ENCODE measurements at places on chromosomes 6 and 20.

- DNase-seq, result no peak
These were observed 3.6 kb downstream of the PAK5 start for GRCh38 chr20:9835302-9835701.

- no peak for DNase-seq
These were observed 6.0 kb downstream of the LAMA5 start for GRCh38 chr20:62360854-62361798.

DNA sequence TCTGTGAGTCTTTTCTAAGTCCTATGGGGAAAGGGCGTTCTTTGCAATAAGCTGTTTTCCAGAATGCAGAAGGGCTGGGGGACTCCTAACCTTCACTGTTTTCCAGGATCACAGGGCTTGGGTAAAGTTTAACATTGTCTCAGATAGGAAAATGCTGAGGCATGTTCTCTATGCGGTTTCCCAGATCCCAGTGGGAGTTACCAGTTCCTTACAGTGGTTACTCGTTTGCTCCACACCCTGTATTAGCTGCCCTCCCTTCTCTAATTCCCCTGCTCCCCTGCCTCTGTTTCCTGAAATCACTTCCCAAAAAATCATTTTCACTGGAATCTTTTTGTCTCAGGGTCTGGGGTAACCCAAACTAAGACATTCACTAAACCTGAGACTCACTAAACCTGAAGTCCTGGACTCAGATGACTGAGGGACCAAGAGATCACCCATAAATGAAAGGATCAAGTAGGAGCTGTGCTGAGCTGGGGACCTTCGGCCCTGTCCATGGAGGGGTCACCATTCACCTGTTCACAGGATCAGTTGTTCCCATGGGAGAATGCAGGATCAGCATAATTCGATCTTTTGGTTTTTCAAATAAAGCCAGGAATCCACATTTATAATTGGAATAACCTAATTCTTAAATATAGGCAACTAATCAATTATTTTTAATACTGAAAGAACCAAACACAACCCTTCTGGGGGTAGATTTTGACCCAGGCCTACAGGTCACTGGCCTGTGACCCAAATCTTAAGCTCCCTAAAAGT, 76.2 kb downstream of the ISM1 start:
- DNase-seq, result no peak

GRCh38 chr20:46970937-46971630, 76.4 kb downstream of the EYA2 start:
- no peak for DNase-seq

DNA sequence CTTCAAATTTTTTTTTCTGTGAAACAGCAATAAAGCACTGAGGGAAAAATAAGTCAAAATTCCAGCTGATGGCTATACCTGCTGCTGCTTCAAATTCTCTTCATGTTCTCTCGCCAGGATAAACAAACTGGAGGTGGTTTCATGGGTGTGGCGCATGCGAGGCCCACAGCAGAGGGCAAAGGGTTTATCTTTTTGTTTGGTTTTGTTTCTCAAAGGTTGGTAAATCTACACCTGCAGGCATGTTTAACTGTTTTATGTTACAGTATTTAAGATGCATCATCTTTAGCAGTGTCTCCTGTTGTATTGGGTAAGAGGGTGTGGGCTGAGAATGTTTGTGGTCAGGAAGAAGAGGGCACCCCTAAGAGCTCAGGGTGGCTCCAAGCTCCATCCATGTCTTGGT, 342.2 kb downstream of the CDH26 start:
- DNase-seq, result no peak

GRCh38 chr6:153621491-153621890, 417.5 kb upstream of the OPRM1 start:
- no peak for DNase-seq

DNA sequence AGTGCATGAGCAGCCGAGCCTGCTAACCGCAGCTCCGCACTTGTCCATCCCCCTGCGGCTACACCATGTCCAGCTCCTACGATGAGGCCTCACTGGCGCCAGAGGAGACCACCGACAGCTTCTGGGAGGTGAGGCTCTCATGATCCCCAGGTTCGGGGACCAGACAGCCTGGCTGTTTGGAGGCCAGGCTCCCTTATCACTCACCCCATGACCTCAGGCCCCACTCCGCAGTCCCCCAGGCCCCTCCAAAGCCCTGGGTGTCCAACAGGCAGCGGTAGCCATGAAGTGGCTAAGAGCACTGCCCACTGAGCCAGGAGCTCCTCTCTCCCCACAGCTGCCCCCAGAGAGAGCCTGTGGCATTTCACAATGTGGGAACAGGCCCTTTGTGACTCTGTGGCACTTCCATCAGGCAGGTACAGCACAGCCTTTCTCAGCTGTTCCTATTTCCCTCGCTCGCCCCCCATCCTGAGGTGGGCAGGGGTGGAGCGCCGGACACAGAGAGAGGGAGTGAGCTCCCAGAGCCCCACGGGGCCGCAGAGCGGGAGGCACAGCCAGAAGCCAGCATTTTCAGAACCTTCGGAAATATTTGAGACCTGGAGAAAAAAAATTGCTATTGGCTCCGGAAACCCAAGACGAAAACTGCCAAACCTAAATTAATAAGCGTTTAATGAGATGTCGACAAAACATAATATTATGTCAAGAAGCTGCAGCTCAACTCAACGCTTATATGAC, 29.7 kb downstream of the SPDEF start:
- no peak for DNase-seq

DNA sequence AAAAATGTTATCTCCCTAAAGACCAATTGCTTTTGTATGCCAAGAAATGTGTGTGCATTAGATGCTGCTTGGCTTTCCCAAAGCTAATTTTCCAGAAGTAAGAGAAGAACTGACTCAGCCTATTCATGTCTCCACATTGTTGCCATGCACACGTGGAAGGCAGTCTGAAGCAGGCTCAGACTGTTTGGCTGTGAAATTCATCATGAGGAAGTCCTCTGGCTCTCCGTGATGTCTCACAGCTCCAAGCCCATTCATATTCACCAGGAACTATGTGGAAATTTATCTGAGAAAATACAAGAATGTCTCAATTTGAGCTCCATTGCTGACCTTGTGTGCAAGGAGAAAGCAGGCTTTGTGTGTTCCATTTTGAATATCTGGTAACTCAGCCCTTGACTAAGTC, 1022.2 kb upstream of the GJE1 start:
- no peak for DNase-seq

GRCh38 chr20:34365765-34366213, 2.7 kb downstream of the ITCH start:
- DNase-seq, result no peak
